ENCODE measurements at places on chromosomes 6 and 20.

- no peak for DNase-seq
Measured at GRCh38 chr20:23397961-23398360, 23.3 kb downstream of the NAPB start.

- no peak for DNase-seq
Measured at GRCh38 chr20:53678990-53679596, 85.5 kb upstream of the ZNF217 start.

GRCh38 chr6:123415844-123416468, 220.8 kb downstream of the TRDN start:
- peak; percentile 39 for DNase-seq

GRCh38 chr6:117564681-117565080, 37.6 kb downstream of the GOPC start:
- no peak for DNase-seq

DNA sequence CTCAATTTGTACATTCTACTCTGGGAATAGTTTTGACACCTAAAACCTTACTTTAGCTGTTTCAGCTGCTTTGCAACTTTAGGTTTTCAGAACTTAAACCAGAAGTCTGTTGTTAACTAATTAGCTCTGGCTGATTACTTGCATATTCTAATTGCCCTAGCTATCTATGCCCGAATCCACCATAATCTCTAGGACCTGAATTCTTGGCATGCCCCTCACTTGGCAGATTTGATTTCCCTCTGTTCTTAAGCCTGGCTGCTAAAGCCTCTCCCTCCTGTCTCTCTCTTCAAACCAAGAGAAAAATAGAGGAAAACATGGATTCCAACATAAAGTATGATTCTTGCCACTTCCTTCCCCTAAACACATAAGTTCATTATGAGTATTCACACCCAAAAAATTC, 35.0 kb upstream of the LIN28B start:
- DNase-seq = no peak

GRCh38 chr20:7031222-7031621, 263.7 kb downstream of the BMP2 start:
- DNase-seq = no peak

- DNase-seq = no peak
Measured at GRCh38 chr6:90892271-90892670, 305.4 kb upstream of the MAP3K7 start.

DNA sequence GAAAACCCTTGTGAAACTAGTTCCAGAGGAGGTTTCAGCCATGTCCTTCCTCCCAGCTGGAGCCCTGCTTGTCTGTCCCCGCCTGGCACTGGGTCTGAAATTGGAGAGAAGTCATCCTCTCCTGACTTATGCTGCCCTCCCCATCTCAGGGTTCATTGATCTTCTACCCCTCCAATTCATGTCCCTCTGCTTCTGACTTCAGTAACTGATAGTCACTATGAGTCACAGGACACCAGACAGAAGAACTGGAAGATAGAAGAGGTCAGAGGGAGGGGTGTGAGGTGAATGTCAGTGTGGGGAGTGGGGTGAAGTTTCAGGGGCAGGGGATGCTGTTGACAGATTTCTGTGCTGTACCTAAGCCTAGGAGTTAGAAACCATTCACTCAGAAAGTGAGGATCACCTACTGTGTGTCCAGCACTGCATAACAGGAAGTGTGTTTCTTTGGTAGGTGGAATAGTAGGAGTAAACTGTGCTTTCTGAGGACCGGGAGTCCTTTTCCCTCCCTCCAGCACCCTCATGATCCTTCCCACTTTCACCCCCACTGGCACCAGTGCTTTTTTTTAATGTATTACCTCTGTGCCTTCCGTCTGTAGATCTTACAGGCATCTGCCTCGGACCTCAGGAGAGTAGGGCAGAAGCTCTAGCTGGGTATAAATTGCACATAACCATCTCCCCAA, 627 bp upstream of the RPP21 start:
- no peak for DNase-seq

DNA sequence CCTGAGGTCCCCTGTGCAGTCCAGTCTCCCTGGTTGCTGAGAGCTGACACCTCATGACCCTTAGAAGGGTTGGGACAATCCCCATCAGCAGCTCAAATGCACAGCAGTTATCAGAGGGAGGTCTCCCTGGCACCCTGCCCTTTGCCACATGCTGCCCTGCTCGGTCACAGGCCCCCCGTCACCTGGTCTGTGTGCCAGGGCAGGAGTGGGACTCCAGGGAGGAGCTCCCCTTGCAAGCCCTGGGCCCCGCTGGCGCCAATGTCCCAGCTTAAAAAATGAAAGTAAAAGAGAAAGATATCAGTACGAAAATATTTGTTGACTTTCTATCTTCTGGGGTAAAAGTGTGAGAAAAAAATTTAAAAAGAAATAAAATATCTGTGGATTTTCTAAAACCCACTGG, 68.1 kb upstream of the SLC22A16 start:
- DNase-seq = no peak

DNA sequence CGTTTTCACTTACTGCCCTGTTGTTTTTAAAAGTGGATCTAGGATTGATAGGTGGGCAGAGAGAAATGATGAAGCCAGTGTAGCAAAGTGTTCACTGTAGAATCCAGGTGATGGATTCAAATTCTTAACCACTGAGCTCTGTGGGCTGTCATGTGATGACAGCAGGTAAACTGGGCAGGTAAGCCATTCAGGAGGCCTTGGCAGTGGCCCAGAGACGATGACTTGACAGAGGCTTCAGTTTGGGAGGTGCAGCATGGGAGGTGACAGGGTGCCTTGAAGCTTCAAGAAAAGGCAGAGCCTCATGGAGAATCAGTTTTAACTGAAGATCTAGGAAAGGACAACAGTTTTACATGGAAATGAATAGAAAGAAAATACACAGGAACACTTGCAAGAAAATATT, 2.0 kb downstream of the NAA20 start:
- no peak for DNase-seq

DNA sequence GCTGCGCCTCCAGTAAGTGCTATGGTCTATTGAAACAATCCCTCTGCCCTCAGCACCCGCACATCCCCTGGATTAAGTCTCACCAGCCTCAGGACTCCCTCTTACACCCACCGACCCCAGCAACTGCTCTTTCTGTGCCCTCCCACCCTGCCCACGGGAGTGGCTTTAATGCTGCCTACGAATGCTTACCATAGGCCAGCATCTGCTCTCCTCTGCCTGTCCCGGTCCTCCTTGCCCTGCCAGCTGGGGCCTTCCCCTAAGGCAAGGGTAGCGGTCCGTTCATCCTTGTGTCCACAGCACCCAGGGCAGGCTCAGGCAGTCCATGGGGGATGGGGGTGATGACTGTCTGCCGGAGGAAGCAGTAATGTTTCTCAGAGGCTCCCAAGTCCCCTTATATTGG, 4.1 kb downstream of the EBF4 start:
- DNase-seq = no peak

GRCh38 chr6:108655806-108656651, 95.3 kb downstream of the FOXO3 start:
- DNase-seq = no peak

- no peak for DNase-seq
Measured at GRCh38 chr6:37575221-37575620, 75.5 kb upstream of the CCDC167 start.

DNA sequence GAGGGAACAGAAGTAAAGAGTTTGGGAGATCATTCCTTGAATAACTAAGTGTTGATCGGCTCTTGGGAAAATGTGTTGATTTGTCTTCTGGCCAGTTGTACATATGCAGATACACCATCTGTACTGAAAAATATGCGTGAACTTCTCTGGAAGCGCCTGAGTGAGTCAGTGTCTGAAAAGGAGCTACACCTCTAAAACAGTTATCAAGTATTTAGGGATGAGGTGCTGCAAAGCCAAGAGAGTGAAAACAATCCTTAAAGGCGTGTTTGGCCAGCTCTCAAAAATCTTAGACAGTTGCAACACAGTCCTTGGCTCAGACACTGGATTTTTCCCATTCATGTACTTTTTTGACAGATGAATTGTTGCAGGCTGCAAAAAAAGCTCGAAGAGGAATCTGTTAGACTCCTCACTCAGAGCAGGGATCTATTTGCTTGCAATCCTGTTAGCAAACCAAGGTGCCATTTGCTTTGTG, 61.3 kb downstream of the BMP6 start:
- peak; percentile 22 for DNase-seq

GRCh38 chr20:14928083-14928482, 590.7 kb upstream of the FLRT3 start:
- no peak for DNase-seq

DNA sequence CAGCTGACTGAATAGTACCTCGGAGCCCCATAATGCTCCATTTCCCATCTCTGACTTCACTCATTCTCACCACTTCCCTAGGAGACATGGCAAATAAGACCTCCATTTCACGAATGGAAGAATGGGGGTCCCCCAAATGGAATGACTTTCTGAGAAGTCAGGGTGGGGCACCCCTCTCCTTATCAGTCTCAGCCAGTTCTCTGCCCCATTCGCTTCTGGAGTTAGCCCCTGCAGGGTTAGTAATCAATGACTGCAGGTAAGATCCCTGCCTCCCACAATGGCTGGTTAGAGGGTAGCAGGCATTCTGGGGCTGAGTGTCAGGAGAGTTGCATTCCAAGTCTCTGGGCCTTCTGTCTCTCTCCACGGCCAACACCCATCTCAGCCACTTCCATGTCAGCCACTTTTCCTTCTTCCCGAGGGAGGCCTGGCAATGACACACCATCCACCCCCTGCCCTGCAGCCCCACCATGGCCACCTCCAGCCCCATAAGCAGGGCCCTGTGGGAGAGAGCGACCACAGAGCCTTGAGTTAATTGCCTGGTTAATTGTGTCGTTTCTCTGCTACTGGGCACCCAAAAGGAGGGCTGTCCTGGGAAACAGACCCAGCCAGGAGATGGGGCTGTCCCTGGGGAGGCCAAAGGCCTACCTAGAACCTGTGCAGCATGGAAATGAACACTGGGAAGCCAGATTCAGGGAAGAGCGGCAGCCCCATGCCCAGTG, 13.4 kb downstream of the CCDC167 start:
- DNase-seq = no peak

DNA sequence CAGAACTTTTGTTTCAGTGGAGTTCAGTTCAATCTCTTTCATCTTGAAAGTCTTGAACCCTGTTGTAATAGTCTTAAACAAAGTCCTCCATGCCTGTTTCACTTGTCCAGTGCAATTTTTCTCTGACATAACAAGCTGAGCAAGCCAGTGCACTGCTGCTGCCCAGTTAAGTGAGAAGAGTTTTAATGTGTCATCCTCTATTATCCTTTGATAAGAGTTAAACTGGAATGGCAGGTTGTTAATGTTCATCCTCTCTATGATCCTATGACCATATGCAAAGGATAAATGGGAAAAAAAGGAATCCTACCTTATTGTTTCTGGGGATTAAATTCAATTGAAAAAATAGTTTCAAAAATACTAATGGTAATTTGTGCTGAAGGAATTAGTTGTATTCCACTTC, 197.5 kb downstream of the FRK start:
- DNase-seq = no peak

- DNase-seq = peak; percentile 29
Measured at GRCh38 chr6:157221049-157221816, 102.1 kb downstream of the TMEM242 start.

DNA sequence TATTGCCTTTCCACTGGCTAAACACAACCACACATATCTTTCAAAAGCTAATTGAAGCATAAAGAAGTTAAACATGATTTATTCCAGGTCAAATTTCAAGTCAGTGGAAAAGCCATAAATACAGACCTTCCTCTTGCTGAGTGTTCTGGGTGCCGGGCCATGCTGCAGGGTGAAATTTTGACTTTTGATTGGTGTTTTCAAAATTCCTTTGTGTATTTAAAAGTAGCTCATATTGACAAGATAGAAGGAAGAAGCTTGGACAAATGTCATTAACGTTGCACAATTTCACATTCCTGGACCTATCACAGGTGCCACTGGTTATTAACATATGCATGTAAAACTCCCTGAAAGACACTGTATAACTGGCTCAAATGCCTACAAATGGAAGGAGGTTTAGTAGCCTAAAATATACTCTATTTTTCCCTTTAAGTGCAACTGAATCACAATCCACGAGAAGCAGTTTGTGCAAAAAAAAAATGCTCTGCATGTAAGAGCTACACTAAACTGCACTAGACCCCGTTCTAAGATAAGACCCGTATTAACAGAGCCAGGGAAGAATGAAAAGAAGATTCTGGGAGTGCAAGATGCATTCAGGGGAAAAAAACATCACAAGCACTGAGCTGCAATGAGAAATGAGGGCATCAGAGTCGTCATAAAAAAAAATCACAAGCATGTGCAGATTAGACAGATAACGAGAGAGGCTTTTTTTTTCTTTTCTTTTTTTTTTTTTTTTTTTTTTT, 30.4 kb downstream of the ATXN1 start:
- no peak for DNase-seq

GRCh38 chr20:34110745-34111641, 1.1 kb downstream of the EIF2S2 start:
- no peak for DNase-seq

- DNase-seq = no peak
Measured at GRCh38 chr6:157020398-157020797, 243.2 kb downstream of the ARID1B start.

GRCh38 chr20:36472637-36473090, 68.7 kb upstream of the MYL9 start:
- DNase-seq = no peak

DNA sequence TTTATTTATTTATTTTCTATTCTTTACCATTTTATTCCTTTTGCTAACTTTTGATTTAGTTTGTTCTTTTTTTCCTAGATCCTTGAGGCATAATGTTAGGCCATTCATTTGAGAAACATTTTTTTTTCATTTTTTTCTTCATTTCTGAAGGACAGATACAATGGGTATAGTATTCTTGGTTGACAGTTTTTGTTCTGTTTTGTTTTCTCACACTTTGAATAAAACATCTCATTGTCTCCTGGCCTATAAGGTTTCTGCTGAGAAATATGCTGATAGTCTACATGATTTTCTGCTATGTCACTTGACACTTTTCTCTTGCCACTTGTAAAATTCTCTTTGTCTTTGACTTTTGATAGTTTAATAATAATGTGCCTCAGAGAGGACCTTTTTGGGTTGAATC, 294.6 kb upstream of the EPHA7 start:
- DNase-seq = no peak

DNA sequence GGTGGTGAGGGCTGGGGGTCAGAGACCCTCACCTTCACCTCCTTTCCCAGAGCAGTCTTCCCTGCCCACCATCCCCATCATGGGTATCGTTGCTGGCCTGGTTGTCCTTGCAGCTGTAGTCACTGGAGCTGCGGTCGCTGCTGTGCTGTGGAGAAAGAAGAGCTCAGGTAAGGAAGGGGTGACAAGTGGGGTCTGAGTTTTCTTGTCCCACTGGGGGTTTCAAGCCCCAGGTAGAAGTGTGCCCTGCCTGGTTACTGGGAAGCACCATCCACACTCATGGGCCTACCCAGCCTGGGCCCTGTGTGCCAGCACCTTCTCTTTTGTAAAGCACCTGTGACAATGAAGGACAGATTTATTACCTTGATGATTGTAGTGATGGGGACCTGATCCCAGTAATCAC, 2.1 kb downstream of the HLA-G start:
- DNase-seq = no peak

Data from hippocampal formation (tissue), 2 donors.